ENCODE measurements at places on chromosomes 6 and 20. TPM values are rescaled to one million over a fixed set of nuclear protein-coding genes. Genes with fewer than 3 reads are reported as not detected.

ENPP5 gene
- 2.0 TPM for total RNA-seq

ARFGEF3 gene
- total RNA-seq, result 0.30 TPM

DNA sequence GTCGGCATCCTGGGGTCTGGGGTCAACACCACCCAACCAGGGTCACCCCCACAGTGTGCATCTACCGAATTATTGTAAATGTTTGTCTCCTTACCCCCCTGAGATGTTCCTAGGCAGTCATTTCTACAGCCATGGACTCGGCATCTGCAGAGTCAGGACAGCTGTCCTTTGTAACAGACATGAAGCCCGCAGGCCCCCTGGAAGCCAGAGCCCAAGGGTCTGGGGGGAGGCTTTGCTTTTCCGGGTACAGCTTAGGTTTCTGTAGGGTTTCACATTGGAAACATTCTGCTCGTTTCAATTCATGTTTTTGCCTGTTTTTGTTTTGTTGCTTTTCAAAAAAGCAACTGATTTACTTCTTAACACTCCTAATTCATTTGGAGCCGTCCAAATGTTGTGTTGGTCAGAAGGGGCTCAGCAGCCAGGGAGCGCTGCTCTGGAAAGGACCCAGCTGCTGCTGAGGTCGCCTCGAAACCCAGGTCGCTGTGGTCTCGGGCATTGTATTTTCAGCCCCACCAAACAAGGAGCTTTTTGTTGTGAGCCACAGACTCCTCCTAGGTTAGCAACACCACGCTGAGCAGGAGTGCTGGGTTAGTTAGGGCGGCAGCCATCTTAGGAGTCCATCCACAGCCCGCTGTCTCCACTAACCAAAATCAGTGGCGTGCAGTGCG, 160.4 kb downstream of the TMEM242 start:
- H3K27me3 ChIP-seq, result no peaks in the 10 kb centered on the region
- no peak overlapping the region for H3K4me3 ChIP-seq
- H3K36me3 ChIP-seq, result peaks cover 1% of the 10 kb centered on the region
- peaks cover 3% of the 10 kb centered on the region for H3K4me1 ChIP-seq
- DNase-seq, result no peak
- H3K27ac ChIP-seq, result no peak overlapping the region

DNA sequence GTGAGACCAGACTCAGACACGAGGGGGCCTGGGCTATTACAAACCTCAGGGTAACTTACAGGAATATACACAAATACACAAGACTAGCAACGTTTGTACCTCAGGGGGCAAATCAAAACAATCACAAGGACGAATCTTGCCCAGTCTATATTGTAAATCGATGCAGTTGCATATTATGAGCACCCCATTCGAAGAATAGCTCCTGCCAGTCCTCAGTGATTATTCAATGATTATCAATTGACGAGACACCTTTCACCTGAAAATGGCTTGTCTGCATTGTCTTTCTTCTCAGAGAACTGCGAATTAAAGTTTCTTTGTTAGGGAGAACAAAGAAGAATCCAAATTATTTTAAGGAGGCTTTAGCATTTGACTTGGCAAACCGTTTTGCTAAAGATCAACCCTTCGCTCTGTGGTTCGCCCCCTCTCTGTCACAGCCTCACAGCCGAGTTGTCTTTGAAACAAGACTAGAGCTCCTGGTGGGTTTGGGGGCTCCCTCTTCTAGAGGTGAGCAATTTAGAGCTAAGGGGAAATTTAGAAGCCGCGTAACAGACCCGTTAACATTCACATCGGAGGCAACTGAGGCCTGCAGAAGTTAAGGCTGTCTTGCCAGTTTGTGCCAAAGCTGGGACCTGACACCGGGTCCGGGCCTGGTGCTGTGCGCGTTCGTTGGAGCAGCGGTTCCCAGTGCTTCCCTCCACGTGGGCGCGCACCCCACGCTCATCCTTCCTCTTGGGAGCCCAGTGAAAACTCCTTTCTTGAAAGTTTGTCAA, 24.9 kb upstream of the MAP3K7 start:
- H3K27ac ChIP-seq, result no peak overlapping the region
- peak overlapping the region; percentile 92 for H3K4me3 ChIP-seq
- no peak for DNase-seq
- peaks cover 82% of the 10 kb centered on the region for H3K27me3 ChIP-seq

GRCh38 chr6:117326396-117326795, 61.0 kb downstream of the VGLL2 start:
- no peak for DNase-seq
- H3K36me3 ChIP-seq, result no peaks in the 10 kb centered on the region
- no peak overlapping the region for H3K27ac ChIP-seq
- H3K27me3 ChIP-seq, result peaks cover 6% of the 10 kb centered on the region
- no peak overlapping the region for H3K4me3 ChIP-seq

- no peak overlapping the region for H3K4me3 ChIP-seq
- peaks cover 12% of the 10 kb centered on the region for H3K36me3 ChIP-seq
- DNase-seq, result no peak
- H3K4me1 ChIP-seq, result no peaks in the 10 kb centered on the region
- H3K27ac ChIP-seq, result no peak overlapping the region
- H3K27me3 ChIP-seq, result no peaks in the 10 kb centered on the region
Observed at GRCh38 chr20:13384132-13384531, 163.1 kb downstream of the ISM1 start.

- H3K36me3 ChIP-seq, result peaks cover 29% of the 10 kb centered on the region
- H3K27me3 ChIP-seq, result no peaks in the 10 kb centered on the region
Observed at GRCh38 chr20:32142088-32142487, 32.6 kb downstream of the TM9SF4 start.
